ENCODE measurements at places on chromosomes 13 and 19. TPM values are rescaled to one million over a fixed set of nuclear protein-coding genes. Genes with fewer than 3 reads are reported as not detected.

DNA sequence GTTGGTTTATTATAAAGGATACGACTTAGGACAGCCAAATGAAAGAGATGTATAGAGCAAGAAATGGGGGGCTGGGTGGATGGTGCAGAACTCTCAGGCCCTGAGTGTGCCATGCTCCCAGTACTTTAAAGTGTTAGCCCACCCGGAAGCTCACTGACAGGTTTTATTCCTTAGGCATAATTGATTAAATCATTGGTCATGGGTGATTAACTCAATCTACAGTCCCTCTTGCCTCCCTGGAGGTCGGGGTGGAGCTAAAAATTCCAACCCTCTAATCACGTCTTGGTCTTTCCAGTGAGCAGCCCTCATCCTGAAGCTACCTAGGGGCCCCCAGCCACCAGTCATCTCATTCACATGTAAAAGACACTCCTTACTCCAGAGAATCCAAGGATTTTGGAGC lies 9.9 kb upstream of the LEUTX start:
- no peak overlapping the region for H3K27ac ChIP-seq
- no peaks in the 10 kb centered on the region for H3K4me1 ChIP-seq
- H3K36me3 ChIP-seq, result no peaks in the 10 kb centered on the region
- H3K27me3 ChIP-seq, result peaks cover 11% of the 10 kb centered on the region

DNA sequence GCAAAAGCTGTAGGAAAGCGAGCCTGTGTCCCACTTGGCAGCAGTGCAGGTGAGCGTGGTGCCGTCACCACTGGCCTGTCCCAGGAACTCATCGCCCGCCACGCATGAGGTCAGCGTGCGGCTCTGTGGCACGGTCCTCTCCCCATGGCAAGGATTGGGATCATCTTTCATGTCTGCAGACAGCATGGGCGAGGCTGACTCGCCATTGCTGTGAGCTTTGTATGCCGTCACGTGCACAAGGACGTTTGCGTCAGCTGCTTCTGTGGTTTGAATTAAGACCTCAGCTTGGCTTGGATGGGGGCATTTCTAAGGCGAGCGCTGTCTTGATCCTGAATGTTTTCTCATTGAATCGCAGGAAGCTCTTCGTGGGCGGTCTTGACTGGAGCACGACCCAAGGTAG lies 9.8 kb downstream of the DAZAP1 start:
- H3K36me3 ChIP-seq, result peaks cover 8% of the 10 kb centered on the region
- peak overlapping the region; percentile 83 for H3K27ac ChIP-seq
- peaks cover 28% of the 10 kb centered on the region for H3K4me1 ChIP-seq
- no peak for DNase-seq

- peaks cover 4% of the 10 kb centered on the region for H3K27me3 ChIP-seq
- peaks cover 16% of the 10 kb centered on the region for H3K4me1 ChIP-seq
- no peak for DNase-seq
- peak overlapping the region; percentile 78 for H3K4me3 ChIP-seq
Measured at GRCh38 chr19:38869160-38869835, 8.8 kb downstream of the RINL start.

- DNase-seq, result no peak
- H3K4me1 ChIP-seq, result no peaks in the 10 kb centered on the region
- no peaks in the 10 kb centered on the region for H3K27me3 ChIP-seq
- H3K4me3 ChIP-seq, result no peak overlapping the region
- no peak overlapping the region for H3K27ac ChIP-seq
Measured at GRCh38 chr19:53580871-53581835, 43.2 kb downstream of the ZNF331 start.

ZIC5 gene
- total RNA-seq, result 0.05 TPM

DNA sequence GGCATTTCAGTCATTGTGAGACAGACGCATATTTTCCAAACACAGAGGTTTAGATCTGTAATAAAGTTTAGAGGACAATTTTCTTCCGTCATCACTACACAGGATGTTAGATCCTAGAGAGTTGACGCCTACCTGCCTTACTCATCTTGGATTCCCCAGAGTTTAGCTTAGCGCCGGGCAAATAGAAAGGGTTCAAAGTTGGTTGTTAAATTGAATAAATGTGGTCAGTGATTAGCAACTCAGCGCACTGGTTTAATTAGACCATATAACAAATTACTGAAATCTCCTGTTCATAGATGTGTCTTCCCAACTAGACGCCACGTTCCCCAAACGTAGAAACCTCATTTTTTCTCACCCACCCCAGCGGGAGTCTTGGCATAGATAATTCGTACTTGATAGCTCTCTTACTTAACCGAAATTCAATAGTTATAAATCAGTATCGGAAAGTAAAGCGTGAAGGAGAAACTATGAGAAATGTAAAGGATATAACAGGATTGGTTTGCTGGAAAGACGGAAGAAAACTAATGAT lies 726 bp upstream of the UFM1 start:
- H3K4me3 ChIP-seq, result peak overlapping the region; percentile 94
- H3K36me3 ChIP-seq, result peaks cover 14% of the 10 kb centered on the region
- no peak for DNase-seq
- peaks cover 19% of the 10 kb centered on the region for H3K4me1 ChIP-seq
- peak overlapping the region; percentile 99 for H3K27ac ChIP-seq
- no peaks in the 10 kb centered on the region for H3K27me3 ChIP-seq

DNA sequence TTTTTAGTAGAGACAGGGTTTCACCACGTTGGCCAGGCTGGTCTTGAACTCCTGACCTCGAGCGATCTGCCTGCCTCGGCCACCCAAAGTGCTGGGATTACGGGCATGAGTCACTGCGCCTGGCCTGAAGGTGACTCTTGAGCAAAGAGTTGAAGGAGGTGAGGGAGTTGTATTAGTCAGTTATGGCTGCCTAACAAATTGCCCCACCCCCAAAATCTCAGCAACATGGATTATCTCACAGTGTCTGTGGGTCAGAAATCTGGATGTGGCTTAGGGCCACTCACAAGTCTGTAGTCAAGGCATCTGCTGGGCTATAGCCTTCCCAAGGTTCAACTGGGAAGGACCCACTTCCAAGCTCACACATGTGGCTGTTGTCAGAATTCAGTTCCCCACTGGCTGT lies 52.8 kb upstream of the ADGRE5 start:
- no peak for DNase-seq
- H3K27ac ChIP-seq, result no peak overlapping the region
- H3K36me3 ChIP-seq, result no peaks in the 10 kb centered on the region
- H3K4me3 ChIP-seq, result no peak overlapping the region

NLRP11 gene
- total RNA-seq, result not detected

COMP gene
- total RNA-seq, result 0.43 TPM

GRCh38 chr19:43524922-43525835 lies 1.8 kb downstream of the ETHE1 start:
- H3K4me3 ChIP-seq, result peak overlapping the region; percentile 89
- H3K4me1 ChIP-seq, result peaks cover 5% of the 10 kb centered on the region
- H3K36me3 ChIP-seq, result peaks cover 4% of the 10 kb centered on the region
- H3K27ac ChIP-seq, result peak overlapping the region; percentile 90

PEAK3 gene
- total RNA-seq, result not detected

GRCh38 chr13:46553521-46553885 lies 533 bp downstream of the LRCH1 start:
- H3K4me1 ChIP-seq, result peaks cover 39% of the 10 kb centered on the region
- no peak for DNase-seq
- H3K4me3 ChIP-seq, result peak overlapping the region; percentile 97
- H3K36me3 ChIP-seq, result no peaks in the 10 kb centered on the region
- H3K27me3 ChIP-seq, result peaks cover 6% of the 10 kb centered on the region
- H3K27ac ChIP-seq, result peak overlapping the region; percentile 51

ZNF534 gene
- not detected for total RNA-seq

GRCh38 chr13:91053318-91054065 lies 294.0 kb upstream of the MIR17HG start:
- DNase-seq, result no peak
- H3K36me3 ChIP-seq, result no peaks in the 10 kb centered on the region
- no peak overlapping the region for H3K27ac ChIP-seq
- H3K4me3 ChIP-seq, result no peak overlapping the region
- peaks cover 17% of the 10 kb centered on the region for H3K4me1 ChIP-seq

- no peaks in the 10 kb centered on the region for H3K36me3 ChIP-seq
- no peaks in the 10 kb centered on the region for H3K27me3 ChIP-seq
- H3K4me3 ChIP-seq, result peak overlapping the region; percentile 48
Measured at GRCh38 chr13:97125810-97126738, 96.1 kb upstream of the MBNL2 start.

ZNF507 gene
- 22.4 TPM for total RNA-seq

DNA sequence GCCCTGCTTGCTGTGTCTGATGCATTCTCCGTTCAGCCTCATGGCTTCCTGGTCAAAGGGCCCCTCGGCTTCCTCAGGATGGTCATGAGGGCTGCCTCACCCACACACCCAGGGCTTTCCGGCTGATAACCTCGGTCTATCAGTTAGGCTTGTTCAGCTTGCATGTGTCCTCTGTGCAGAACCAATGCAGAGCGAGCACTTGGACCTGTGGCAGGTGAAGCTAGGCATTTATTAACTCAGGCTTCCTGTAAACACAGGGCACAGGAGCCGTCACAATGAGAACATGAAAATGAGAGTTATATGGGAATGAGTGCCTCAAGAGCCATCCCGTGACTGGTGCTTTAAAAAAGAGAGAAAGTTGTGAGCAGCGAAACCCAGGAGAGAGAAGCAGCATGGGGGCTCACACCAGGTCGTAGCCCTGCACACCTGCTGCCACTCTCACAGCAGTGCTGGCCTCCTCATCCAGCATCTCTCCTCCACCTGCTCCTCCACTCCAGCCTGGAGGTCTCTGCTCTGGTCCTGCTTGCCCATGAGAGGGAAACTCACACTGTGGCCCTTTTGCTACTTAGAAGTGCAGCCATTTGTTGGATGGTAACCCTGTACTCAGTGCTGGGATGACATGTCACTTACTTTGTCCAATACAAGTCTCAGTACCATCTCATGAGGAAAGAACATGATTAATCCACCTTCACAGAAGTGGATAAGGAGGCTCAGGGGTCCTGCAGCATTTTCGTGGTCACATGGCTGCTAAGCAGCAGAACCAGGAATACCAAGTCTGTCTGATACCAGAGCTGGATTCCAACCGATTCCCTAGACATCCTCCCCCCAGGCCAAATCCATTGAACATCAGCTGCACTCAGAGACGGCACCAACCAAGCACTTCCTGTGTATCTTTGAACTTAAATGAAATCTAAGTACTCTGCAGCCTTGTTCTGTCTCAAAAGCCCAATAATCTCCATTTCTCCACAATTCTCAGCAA lies 50.5 kb upstream of the IRS2 start:
- no peak for DNase-seq
- peaks cover 5% of the 10 kb centered on the region for H3K4me1 ChIP-seq
- peak overlapping the region; percentile 58 for H3K27ac ChIP-seq
- peaks cover 10% of the 10 kb centered on the region for H3K27me3 ChIP-seq
- no peak overlapping the region for H3K4me3 ChIP-seq

DNA sequence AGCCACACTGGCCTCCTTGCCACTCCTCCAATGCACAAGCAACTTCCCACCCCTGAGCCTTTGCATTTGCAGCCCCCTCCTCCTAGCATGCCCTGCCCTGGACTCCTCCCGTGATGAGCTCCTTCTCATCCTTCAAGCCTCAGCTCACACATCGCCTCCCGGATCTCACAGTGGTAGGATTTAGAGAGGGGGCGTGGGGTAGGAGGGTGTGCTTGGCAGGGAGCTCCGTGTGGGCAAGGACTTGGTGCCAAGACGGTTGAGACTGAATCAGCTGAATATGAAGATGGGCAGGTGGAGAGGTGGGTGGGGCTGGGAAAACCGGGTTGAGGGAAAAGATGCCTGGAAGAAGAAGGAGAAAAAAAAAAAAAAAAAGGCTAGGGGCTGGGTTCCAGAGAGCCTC lies 48.4 kb upstream of the ZNRF4 start:
- no peaks in the 10 kb centered on the region for H3K36me3 ChIP-seq
- no peaks in the 10 kb centered on the region for H3K4me1 ChIP-seq
- DNase-seq, result no peak
- no peak overlapping the region for H3K27ac ChIP-seq

Data from type B pancreatic cell (in vitro differentiated cells).